ENCODE measurements at places on chromosomes 7 and 10. TPM values are rescaled to one million over a fixed set of nuclear protein-coding genes. Genes with fewer than 3 reads are reported as not detected.

- no peak for DNase-seq
Observed at GRCh38 chr7:25884265-25884828, 267.7 kb upstream of the NFE2L3 start.

- no peak for DNase-seq
Observed at GRCh38 chr10:10833955-10834354, 183.7 kb upstream of the CELF2 start.

GRCh38 chr7:36802459-36803135, 78.3 kb upstream of the AOAH start:
- no peak for DNase-seq

GRCh38 chr7:27179030-27179429, 4.9 kb upstream of the HOXA10 start:
- no peak for DNase-seq

DNA sequence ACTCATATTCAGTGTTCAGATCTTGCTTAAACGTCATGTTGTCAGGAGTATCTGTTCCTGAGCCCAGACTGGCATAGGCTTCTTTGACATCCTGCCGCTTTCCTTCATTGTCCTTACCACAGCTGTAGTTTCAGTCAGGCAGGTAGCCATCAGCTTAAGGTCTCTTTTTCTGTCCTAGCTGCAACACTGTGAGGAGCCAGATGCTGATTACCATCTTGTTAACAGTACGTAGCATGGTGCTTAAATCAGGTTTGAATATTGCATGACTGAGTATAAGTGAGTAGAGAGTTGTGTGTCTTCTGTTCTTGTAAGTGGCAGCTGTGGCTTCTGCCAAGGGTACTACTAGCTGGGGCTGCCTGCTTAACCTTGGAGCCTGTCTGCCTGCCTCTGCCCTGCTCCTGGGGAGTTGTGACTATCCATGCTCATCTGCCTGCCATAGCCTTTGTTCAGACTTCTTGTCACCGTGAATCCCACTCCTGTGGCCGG, 92.6 kb downstream of the MAPK8 start:
- DNase-seq: no peak

DNA sequence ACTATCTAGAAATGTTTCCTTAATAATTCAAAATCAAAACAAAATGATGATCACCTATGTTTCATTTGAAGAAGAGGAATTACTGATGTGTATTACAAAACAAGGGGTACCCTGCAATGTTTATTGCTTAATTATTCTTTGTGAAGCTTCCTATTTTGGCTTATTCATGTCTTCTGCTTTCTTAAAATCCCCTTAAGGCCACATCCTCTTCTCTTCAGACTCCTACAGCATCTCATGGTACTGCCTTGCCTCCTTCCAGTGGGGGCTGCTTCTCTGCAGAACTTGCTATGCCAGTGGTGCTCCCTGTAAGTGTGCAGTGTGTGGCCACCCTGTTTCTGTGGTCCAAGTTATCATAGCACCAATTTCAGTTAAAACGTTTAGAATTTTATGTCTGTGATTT, 35.0 kb downstream of the CCDC146 start:
- DNase-seq: no peak

- no peak for DNase-seq
Observed at GRCh38 chr7:133770863-133771492, 356.2 kb upstream of the LRGUK start.

ARHGEF5 gene
- 2.4 TPM for total RNA-seq

DNA sequence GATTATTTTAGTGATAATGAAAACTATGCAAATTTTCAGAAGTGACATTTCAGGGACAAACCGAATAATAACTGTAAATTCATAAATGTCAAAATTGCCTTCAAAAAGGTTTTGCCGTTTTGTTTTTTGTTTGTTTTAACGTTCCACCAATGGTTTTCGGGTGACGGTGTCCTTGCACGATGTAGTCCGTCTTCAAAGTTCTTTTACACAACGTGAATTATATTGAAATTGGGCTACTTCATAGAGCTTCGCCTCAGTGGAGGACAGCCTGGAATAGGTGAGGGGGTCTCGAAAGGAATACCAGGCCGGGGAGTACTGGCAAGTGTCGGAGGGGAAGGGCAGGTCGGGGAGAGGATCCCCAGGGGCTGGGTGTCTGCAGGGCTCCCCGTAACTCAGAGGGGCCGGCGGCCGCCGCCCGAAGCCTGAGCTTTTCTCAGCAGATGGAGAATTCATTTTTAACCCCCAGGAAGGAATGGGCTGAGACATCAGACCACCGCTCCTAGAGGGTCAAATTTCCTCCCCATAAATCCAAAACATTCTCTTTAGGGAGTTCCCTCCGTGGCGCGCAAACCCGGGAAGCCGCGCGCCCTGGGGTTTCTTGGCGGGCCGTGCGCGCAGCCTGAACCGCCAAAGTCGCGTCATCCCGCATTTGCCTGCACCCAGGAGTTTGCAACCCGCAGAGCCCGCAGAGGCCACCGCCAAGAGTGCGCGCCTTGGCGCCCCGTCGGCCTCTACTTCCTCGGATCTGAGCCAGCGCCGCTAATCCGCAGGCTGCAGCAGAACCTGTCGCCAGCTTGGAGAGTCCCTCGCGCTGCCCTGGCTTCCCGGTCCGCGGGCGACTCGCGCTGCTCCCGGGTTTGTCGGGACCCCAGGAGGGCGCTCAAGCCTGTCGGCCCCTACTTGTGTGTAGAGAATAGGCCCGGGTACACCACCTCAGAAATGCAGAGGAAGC, 17.3 kb upstream of the EVX1 start:
- no peak for DNase-seq

GRCh38 chr7:144388950-144389349, 14.5 kb downstream of the NOBOX start:
- DNase-seq: no peak

- no peak for DNase-seq
Observed at GRCh38 chr10:91566115-91566514, 66.8 kb downstream of the PPP1R3C start.

SEC23IP gene
- total RNA-seq: 23.5 TPM

ABCB1 gene
- 4.5 TPM for total RNA-seq

DNA sequence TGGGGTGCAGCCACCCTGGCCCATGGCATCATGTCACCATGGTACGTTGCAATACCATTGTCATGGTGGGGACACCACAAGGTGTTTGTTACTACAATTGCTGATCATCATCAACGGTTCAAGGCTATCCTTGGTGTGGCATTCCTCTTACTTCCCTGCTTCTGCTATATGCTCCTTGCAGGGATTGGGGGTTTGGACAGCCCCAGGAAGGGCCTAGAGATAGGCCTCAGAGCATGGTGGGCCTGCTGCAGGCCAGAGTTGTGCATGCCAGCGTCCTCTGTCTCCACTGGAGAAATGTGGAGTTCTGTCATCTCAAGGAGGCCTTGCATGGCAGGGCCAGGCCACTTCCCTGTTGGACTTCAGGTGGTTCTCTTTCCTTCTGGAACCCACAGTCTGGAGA, 234.6 kb upstream of the MKI67 start:
- DNase-seq: no peak

- no peak for DNase-seq
Observed at GRCh38 chr10:36303896-36304295, 661.8 kb upstream of the FZD8 start.

GRCh38 chr7:47664650-47665195, 82.8 kb upstream of the TNS3 start:
- no peak for DNase-seq

- DNase-seq: peak; percentile 93
Observed at GRCh38 chr10:119409906-119410305, 132.6 kb downstream of the RGS10 start.

CABCOCO1 gene
- total RNA-seq: not detected

DNA sequence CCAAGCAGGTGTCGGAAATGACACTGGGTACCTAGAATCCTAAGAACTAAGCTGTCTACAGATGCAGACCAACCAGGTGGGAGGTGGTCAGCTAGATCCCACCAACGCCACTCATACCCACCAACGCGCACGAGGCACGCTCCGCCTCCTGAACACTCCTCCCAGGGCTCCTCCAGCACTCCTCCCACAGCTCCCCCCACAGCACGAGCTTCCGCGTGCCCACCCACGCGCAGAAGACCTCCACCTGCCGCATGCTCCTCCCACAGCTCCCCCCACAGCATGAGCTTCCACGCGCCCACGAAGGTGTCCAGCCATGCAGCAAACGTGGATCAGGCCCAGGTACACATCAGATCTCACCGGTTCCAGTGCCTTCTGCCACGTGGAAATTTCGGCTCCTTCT, 196.0 kb downstream of the MAD1L1 start:
- no peak for DNase-seq

GRCh38 chr10:24176658-24177057, 32.3 kb upstream of the KIAA1217 start:
- DNase-seq: no peak

- DNase-seq: no peak
Observed at GRCh38 chr10:21675157-21675796, 141.2 kb downstream of the MLLT10 start.

CCDC71L gene
- 6.9 TPM for total RNA-seq

- DNase-seq: no peak
Observed at GRCh38 chr7:43071604-43072003, 40.8 kb upstream of the HECW1 start.

GRCh38 chr7:127654404-127655394, 2.7 kb downstream of the SND1 start:
- no peak for DNase-seq

FRAT1 gene
- total RNA-seq: 5.4 TPM

SAMD9L gene
- total RNA-seq: 3.8 TPM

DNA sequence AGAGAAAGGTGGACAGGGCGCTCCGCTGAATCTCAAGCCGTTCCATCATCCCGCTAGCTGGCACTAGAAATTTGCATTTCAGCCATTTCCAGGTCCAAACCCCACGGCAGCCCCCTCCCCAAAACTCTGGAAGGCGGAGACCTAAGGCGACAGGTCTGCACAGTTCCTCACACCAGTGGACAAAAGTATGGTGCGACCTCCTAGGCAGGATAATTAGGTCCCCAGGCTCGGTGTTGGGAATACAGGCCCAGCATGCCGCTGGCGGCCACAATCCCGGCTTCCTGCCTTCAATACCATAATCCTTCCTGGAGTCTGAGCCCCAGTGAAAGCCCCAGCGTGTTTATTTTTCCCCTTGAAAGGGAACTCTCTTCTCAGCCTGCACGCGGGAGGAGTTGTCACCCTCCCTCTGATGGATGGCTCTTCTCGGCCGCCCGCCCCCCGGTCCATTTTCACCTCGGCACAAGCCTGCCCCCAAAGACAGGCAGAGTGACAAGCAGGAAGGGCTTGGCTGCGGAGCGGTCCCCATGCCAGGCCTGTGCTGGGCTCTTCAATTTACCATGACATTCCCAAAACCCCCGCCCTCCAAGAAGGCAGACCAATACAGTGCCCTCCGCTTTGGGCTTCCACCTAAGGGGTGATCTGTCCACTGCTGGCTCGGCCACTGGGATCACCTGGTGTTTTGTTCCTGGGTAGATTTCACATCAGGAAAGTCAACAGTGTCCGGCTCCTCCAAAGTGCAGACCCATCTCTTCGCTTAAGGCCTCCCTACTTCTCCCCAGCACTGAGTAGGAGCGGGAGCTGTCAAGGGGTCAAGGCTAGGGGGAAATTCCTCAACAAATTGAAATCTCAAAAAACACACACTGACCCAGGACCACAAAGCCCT, 2.2 kb downstream of the FGFR2 start:
- DNase-seq: no peak

ANLN gene
- 3.3 TPM for total RNA-seq

GRCh38 chr7:260441-261281, 29.3 kb upstream of the FOXL3 start:
- DNase-seq: peak; percentile 50

DNA sequence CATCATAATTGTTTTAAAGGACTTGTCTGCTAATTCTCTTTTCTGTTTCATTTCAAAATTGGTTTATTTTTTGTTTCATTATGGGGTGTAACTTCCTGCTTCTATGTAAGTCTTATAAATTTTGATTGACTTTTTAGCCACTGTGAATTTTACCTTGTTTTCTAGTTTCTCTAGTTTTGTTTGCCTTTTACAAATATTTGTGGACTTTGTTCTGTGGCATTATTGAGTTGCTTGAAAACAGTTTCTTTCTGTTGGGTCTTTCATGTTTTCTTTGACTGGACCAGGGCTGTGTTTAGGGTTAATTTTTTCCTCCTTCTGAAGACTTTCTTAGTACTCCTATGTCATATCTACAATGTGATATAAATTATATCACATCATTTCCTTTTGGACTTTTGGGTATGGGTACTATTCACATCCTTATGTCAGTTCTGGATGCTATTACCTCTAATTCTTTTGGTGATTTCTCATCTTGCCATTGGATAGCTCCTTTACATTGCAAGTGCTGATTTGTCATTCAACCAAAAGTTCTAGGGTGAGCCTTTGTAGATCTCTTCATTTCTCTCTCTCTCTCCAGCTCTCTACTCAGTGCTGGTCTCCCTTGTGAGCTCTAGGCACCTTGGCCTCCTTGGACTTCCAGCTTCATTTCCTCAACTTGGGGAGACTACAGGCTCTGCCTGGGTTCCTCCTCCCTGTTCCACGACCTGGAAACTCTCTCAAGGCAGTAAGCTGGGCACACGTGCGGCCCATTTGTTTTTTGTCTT, 36.9 kb downstream of the MLLT10 start:
- DNase-seq: no peak

DNA sequence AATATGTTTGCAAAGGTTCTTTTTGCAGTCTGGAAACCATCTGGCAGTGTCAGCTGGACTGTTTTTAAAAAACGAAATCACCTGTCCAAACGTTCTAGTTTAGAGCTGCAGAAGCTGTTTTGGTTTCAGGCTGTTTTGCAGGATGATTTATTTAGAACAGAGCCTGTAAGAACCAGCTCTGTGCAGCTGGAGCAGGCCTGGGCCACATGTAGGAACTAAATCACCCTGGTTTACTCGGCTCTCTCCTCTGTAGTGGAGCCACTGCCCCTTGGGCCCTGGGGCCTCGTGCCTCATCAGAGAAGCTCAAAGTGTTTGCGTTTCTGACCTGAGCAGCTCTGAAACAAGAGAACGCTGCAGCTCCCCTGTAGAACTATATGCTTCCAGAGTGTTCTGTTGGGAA, 142.5 kb downstream of the ACTR3B start:
- no peak for DNase-seq

PRSS37 gene
- total RNA-seq: not detected

GRCh38 chr7:21542891-21543527, at the start of gene DNAH11:
Gene DNAH11, plus strand, starts transcription at chr7:21543039. Its CDS starts 207 bp downstream, at chr7:21543246.
- DNase-seq: no peak

DNA sequence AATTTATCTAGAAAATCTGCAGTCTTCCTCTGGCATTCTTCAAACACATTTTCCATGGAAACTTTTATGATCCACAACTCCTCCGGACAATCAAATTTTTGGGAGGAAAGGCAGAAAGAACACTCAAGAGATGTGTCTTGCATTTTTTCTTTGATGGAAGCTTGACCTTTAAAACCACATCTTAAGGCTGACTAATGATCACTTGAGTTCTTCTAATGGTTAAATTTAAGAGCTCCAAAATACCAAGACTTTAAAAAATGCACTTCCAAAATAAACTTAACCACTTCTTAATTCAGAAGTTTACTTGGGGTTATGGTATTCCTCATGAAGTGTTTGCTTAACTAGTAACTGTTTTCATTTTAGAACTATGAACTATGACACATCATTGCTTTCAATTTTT, 43.3 kb downstream of the ETV1 start:
- DNase-seq: no peak

GSTO2 gene
- 0.70 TPM for total RNA-seq

MTPN gene
- 72.9 TPM for total RNA-seq
